ENCODE measurements at places on chromosomes 1 and 21. TPM values are rescaled to one million over a fixed set of nuclear protein-coding genes. Genes with fewer than 3 reads are reported as not detected.

- DNase-seq: no peak
Measured at GRCh38 chr1:207486198-207486597, 9.8 kb upstream of the CR1 start.

DNA sequence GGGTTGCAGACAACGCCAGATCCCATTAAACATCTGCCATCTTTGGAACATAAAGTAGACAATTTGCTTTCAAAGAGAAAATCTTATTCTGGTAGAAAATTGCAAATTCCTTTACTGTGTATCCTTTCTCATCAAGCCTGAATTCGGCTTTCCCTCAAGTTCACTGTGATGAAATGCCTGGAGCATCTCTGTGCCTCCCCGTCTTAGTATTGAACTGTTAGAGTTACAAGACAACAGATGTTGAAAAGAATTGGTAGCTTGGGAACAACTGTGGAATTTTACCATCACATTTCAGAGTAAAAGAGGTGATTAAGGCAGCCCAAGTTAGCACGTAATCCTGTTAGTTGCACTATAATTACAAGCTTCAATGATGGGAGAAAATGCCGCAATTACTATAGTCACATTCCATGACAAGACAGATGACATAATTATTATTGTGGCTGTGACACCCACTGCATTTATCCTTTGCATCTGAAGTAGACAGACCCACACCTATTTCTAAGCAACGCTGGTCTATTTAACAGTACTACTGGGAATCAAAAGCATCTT is 54.4 kb upstream of the B3GALNT2 start:
- DNase-seq: no peak

GRCh38 chr21:33850985-33851384 is 64.6 kb downstream of the ATP5PO start:
- DNase-seq: no peak

DNA sequence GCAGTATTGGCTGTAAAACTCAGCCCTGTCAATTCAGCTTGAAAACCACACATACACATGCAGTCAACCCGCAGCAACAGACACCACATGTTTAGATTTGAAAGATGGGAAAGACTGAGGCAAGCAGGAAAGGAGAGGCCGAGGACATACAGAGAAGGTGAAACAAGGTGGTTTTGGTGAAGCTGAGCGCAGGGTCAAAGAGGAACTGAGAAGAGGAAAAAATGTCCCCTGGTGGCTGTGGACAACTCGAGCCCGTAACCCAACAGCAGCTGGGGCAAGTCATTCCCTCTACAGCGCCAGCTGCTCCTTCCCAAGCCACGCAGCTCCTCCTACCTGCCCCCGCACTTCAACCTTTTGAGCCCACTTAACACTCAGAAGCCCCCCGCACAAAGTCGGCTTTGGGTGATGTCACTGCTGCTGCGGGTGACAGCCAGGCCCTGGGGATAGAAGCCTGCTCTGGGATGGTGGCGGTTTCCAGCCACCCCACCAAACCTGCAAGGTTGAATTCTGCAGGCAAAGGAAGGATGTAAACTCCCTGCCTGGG is 63.0 kb downstream of the KCNN3 start:
- DNase-seq: no peak

DNA sequence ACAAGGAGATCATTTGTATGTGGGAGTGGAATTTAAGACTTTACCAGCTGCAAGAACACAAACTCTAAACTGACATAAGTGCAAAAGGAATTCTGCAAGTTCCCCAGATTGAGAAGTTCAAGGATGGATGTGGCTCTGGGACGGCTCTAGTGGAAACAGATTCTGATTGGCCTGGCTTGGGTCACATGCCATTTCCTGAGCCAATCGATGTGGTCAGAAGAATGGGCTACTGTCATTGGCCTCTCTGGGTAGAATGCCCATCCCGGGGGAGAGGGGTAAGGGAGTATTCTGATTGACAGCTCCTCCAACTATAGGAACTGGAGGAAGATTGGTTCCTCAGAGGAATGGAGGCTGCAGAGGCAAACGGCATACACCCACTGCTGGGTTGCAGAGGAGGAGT is 6.0 kb upstream of the IFNLR1 start:
- DNase-seq: no peak

DNA sequence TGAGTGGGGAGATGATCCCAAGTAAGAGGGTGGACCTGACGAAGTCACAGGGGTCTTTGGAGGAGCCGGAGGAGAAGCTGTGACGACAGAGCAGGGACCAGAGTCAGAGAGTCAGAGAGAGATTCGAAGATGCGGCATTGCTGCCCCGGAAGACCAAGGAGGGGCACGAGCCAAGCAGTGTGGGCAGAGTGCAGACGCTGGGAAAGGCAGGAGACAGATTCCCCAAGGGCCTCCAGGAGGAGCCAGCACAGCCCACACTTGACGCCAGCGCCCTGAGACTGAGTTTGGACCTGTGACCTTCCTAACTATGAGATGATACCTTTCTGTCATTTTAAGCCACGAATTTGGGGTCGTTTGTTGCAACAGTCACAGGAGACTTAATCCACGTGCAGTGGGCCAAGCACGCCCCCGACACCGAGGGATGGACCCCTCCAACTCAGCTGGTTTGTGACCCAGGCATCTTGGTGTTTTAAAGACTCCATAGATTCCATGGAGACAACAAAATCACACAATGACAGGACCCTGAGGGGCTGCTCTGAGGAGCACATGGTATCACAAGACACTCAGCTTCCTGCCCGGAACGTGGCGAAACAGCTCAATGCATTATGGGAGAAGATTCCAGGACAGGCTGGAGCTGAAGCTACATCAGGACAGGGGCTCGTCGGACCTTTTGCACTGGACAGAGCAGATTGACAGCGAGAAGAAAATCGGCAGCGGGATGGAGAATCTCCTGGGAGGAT is 11.0 kb upstream of the TFF1 start:
- DNase-seq: no peak

GRCh38 chr1:43691871-43692815 is 15.2 kb upstream of the ST3GAL3 start:
- DNase-seq: no peak

KCNT2 gene
- 26.4 TPM for total RNA-seq

S100A9 gene
- total RNA-seq: 13.6 TPM

PHC2 gene
- total RNA-seq: 98.6 TPM

TNFRSF1B gene
- total RNA-seq: 21.6 TPM

CD48 gene
- total RNA-seq: 1.3 TPM

HYI gene
- total RNA-seq: 74.5 TPM

S100A8 gene
- 9.1 TPM for total RNA-seq

AMPD1 gene
- total RNA-seq: not detected

All from ovary (tissue), 10 donors.